ENCODE measurements at places on chromosomes 4 and X.

DNA sequence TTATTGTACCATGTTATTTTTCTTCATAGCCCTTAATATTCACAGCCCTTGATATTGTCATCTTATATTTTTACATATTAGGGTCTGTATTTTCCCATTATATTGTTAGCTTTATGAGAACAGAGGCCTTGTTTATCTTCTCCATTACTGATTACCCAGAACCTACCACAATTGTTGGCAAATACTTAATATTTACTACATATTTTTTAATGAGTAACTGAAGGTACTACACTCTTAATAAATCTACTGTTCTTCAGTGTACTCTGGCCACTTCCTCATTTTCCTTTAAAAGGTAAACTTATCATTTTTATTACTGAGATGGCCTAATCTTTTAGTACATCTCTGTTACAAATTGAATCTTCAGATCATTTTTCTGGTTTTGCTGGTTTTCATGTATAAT is 133.5 kb downstream of the COL4A5 start:
- DNase-seq, result no peak

GRCh38 chr4:28916585-28916984 is 1803.6 kb upstream of the PCDH7 start:
- DNase-seq, result peak; percentile 70

DNA sequence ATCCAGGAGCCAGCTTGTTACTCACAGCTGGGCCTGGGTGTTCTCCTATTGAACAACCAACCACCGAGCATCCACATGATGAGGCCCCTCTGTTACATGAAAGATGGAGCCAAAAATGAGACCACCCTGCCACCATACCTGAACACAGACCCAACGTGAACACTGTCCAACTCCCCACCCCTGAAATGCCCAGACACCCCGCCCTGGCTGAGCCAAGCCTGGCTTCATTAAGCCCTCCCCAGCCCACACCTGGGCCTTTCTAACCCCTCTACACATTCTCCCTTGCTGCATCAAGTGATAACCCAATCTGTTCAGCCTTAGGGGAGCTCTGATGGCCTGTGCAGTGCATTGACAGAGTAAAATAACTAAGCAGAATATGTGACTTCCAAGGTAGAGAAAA is 80.7 kb downstream of the EVC start:
- no peak for DNase-seq

DNA sequence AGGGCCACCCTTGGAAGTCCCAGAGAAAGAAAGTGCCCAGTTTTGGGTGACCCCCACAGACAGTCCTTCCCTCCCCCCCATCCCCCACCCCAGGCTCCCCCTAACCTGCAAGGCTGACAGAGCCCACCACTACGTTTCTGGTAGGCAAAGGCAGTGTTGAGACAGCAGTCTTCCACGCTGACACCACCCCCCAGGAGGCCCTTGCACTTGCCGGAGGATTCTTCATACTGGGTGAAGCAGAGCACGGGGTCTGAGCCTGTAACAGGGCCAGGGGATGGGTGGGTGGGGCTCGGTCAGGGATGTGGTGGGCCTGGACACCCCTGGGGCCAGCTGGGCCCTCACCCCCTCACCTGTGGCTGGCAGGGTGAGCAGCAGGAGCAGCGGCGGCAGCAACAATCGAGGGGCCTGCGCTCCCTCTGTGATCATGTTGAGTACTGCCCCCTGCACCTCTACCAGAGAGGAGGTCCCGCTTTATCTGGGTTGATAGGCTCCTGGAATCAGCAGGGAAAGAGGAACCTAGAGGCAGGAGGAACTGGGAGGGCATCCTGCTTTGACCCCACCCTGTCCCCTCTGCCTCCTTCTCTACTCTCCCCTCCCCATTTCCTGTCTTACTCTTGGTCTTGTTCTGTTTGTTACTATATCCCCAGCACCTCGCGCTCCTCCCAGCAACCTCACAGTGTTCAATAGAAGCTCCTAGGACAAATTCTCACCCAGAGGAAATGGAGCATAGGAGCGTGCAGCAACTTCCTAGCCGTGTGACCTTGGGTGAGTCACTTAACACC is at the start of gene CFP:
Gene CFP, minus strand, starts transcription at position 512 of the 782 bp plus-strand sequence. Its CDS starts 86 bp downstream, at position 426.
- no peak for DNase-seq

- no peak for DNase-seq
These were observed 50.2 kb upstream of the FAM9A start for GRCh38 chrX:8851231-8851886.

DNA sequence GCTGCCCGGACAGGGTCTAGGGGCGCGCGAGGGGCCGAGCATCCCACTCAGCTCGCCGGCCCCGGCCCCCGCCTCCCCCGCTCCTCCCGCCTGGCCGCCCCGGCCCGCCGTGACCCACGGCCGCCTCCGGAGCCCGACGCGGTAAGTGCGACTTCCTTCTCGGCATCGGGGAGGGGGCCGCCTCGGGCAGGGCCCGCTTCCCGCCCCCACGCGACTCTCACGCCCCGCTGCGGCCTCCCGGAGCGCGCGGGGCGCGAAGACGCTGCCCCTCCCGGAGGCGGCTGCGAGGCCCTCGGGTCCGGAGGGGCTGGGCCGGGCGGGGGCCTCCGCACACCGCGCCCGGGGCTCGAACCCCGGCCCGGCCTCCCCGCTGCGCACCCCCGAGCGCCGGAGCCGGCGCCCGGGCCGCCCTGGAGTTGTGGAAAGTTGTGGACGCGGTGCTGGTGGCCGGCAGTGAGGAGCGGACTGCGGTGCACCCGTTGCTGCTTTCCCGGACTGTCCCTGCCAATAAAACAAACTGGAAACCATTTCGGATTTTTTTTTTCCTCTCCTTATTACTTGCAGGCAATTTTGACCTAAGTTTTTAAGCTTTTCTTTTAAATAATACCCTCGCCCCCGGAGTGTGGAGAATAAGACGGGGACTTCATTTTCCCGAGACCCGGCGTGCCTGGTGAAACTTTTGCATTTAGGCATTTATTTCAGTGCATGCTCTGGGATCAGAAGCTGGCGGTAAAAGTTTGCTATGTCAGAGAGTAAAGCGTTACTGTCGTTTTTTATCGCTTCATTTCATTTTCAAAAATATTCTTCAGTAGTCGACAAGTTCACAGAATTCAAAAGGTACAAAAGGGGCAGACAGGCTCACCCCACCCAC is 13.0 kb upstream of the TMEM156 start:
- DNase-seq, result no peak

GRCh38 chr4:39324897-39325613 is 41.1 kb downstream of the RFC1 start:
- DNase-seq, result no peak

DNA sequence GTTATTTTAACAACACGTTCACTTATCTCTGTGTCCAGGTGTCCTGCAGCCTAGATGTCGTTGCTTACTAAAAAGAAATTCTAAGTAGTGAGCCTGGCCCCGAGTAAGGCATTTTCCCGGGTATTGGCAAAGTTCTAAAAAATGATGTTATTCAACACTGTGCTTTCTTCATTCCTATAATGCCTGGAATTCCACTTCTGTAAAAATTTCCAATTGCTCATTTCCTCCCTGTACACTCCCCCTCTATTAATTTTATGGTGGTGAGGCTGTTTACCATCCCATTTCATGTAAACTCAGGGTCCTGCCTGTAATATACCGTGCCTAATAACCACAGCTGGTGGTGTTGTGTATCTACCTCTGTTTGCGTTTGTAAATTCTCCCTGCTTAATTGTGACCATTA is 14.2 kb downstream of the BST1 start:
- DNase-seq, result peak; percentile 11

DNA sequence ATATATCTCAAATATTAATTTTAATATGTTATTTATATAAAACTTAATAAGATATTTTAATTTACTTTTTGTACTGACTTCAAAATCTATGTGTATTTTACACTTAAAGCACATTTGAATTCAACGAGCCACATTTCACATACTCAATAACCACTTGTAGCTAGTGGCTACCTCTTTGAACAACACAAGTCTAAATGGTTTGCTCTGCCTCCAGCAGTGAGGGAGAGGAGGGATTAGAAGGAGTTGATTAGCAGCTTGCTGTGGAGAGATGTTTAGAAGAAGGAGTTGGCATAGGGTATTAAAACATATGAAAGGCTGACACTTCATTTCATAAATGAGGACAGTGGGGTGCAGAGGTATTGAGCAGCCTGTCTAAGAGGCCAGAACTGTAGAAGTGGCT is 124.0 kb downstream of the ARHGAP24 start:
- no peak for DNase-seq

DNA sequence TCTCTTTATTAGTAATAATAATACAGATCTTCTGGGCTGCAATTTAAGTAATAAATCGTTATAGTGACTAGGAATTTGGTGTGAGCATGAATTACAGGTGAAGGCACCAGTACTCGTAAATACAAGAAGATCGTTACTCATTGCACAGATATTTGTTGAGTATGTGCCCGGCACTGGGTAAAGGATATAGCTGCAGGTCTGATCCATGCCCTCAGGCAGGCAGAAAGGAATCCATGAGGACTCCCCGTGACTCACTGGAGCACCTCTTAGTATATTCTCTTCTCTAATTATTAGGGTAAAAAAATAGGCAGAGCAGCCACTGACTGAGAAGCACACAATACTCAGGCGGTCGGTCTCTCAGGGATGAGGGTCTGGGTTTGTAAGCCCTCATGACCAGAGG is 868.3 kb downstream of the RAB28 start:
- DNase-seq, result peak; percentile 12

- DNase-seq, result no peak
These were observed 1.8 kb upstream of the ARHGEF38 start for GRCh38 chr4:105550641-105551040.

DNA sequence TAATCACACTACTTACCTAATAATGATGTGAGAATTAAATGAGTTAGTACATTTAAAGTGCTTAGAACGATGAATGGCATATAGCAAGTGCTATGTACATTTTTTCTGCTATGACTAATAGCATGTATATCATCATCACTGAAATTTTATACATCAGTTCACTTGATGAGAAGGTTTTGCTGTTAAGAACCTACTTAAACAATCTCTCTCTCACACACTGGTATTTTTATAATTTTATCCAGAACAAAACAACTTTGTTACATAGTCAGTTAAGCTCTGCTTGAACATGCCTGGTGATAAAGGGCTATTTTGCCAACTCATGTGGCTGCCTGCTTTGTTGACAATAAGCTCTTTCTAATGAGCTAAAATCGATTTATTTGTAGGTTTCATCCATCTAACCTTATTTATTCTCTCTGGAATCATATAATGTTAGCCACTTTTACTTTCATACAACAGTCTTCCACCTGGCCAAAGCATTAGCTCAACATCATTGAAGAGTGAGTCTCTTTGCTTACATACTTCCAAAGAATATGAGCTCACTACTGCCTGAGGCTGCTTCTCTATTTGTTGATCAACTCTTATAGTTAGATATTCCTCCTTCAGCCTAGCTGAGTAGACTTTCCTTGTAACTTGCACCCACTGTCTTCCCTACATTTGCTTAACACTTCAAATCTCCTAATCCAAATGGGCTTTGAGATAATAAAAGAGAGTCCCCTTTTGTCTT is 372.7 kb upstream of the BOD1L1 start:
- no peak for DNase-seq

DNA sequence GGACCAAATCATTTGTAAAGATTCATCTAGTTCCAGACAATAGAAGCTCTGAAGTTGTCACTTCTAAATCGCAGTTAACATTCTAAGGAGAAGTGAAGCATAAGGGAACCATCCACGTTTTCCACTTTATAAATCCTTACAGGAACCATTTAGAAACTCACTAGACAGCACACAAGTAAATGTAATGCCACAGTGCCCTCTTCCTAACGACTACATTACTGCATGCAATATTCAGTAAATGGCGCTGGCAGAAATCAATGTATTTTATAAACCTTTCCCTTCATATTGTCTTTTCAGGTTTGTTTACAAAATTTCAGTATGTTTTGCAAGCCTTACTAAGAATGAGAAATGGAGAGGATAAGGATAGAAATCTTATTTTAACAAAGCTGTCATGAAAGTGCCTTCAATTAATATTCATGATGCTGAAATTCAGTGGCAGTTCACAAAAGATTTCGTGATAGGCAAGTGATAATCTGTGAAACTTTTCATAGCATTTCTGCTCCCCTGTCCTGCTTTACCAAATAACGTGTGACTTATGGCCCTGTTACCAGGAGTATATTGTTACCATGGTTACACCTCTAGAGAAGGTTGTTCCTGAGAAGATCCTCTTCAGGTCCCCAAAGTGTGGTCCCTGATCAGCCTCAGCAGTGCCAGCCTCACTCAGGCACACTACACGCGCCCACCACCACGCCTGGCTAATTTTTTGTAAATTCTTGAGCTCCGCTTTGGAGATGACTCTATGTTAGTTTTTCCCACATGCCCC is 54.2 kb downstream of the TMA16 start:
- no peak for DNase-seq

DNA sequence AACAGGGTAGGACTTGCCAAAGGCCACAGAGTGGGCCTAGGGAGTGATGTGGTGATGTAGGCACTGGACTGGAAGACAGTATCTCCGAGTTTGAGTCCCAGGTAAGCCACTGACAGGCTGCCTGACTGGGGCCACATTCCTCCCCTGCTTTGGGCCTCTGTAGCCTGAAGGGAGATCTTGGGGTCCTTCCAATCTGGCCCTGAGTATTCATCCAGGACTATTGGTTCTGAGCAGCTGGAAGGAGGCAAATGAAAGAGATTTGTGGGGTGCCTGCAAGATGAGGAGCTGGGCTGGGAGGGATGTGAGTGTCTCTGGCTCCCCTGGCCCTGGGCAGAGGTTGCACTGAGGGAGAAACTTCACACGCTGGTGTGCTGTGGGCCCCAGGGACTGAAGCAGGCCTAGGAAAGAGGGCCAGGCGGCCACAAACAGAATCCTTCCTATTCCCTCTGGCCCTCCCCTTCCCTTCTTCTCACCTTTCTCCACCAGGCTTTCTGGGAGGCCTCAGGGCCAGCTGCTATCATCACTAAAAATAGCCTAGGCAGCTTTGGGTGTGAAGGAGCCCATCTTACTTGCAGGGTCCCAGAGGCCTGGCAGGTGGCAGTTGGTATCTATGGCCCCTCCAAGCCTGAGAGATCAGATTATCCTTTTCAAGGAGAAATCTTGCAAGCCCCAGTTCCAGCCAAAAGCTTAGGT is 70.1 kb downstream of the PJA1 start:
- DNase-seq, result no peak

DNA sequence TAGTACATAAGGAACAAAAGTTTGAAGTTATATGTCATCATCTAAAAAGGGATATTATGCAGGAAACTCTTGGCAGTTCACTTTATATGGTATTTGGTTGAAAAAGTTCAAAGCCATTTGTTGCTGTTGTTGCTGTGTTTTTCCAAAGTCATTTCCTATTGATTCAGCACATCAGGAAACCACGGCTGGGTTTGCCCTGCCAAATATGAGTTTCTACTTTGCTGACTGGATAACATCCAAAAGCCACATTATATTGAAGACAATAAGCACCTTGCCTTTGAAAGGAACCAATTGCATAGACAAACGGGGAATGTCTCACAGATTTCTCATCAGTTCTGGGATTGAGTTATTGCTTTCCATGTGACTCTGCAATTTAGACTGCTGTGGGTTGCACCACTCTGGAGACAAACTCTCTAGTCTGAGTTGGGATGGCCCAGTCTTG is 206.1 kb downstream of the SLC39A8 start:
- peak; percentile 71 for DNase-seq

- no peak for DNase-seq
These were observed 34.0 kb downstream of the QDPR start for GRCh38 chr4:17477774-17478472.

- no peak for DNase-seq
These were observed 33.7 kb upstream of the ADH7 start for GRCh38 chr4:99468889-99469288.
